ENCODE measurements at places on chromosomes 4 and X.
A peak's percentile ranks its signal among the peaks of the same experiment; 100 is the strongest.

- DNase-seq: no peak
Measured at GRCh38 chr4:7460566-7460965, 25.8 kb upstream of the PSAPL1 start.

DNA sequence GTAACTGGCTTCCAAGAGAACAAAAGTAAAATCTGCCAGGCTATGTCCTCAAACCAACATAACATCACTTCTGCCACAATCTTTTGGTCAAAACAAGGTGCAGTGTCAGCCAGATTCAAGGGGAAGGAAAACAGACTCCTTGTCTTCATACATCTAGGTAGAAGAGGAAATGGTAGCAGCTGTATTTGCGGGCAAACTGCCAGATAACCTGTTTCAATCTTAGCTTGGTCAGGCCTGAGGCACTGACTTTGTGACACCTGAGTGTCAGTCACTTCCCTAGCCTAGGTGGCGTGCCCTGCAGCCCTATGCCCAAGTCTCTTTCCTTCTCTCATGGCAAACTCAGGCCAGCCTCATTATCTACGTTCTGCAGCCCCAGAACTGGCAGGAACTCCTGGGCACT, 146.2 kb upstream of the JADE1 start:
- peak; percentile 48 for DNase-seq

GRCh38 chr4:74453829-74454742, 9.2 kb downstream of the AREG start:
- DNase-seq: no peak

DNA sequence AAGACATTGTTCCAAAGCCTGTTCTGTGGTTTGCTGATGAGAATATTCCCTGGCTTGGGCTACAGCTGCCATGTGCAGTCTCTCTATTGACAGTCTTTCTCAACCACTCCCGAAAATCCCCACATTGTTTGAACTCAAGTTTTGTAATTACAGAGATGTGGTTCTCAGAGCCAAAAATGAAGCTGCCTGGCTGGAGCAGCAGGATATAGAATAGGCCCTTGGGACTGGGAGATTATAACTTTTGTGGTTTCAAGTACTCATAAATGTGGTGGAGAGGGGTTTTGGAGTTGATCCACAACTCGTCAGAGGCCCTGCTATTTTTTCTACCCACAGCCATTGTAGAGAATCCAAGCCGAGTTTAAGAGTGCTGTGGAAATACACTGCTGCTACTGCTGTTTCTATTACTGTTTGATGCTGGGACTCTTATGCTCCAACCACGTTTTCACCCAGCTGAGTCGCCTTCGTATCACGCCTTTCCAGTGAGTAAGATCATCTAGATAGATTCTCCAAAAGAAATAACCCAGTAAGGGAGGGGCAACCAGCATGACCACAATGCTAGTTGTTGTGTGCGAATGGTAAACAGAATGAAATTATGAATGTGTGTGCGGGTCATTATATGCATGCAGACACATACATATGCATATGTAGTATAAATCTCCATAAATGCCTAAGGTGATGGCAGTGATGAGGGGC, 57.1 kb upstream of the ATXN3L start:
- no peak for DNase-seq

DNA sequence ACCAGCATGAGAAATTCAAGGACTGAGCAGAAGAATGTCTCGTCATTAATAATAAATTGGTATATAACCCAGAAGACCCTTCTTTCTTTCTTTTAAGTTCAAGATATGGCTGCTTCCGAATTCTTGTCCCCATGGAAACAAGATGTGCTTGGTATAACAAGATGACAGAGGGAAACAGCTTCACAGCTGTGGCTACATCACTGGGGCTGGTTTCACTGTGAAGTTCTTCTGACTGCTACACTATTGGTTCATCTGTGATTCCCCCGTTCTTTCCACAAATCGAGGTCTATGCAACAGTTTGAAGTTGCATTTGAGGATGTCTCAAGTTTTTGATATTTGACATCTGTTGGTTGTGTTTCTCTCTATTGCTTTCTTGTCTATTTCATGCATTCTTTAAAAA, 12.3 kb upstream of the DTHD1 start:
- peak; percentile 36 for DNase-seq

- DNase-seq: no peak
Measured at GRCh38 chr4:133592106-133592505, 443.0 kb downstream of the PCDH10 start.

GRCh38 chrX:68945603-68946228, 116.9 kb downstream of the EFNB1 start:
- no peak for DNase-seq

DNA sequence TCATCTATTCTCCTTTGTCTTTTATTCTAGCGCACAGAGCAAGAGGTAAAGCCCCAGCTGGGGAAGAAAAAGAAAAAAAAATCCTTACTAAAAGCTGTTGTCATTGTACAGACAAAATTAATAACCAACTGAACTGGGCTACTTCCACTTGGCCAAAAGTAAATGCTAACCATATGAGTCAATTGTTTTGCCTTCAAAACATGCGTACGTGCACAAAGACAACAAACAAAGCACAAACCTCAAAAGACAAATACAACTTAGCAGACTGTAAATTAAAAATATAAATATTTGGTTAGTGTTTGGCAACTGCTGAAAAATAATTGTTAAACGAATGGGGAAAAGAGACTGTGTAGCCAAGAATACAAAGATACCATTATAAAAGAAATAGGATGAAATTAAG, 5.9 kb downstream of the EDA2R start:
- no peak for DNase-seq

GRCh38 chr4:158599765-158600498, 71.8 kb downstream of the C4orf46 start:
- no peak for DNase-seq

GRCh38 chr4:41134581-41134980, 79.8 kb downstream of the APBB2 start:
- DNase-seq: no peak

DNA sequence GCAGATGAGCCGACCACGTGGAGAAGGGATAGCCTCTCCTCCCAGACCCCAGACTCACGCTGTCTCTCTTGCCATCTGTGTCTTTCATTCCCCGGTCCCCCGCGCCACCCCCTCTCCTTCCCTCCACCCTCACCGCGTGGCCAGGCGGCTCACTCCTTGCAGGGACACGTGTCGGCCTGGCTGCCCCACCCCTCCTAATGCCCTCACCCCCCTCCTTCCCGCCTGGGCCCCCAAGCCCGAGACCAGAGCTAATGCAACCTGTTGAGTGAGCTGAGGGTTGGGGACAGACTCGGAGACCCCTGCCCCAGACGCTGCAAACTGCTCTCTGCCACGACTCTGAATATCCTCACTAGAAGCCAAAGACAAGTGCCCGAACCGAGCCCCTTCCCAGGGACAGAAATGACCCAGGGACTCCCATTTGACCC, 1.8 kb downstream of the SLC38A5 start:
- DNase-seq: no peak

DNA sequence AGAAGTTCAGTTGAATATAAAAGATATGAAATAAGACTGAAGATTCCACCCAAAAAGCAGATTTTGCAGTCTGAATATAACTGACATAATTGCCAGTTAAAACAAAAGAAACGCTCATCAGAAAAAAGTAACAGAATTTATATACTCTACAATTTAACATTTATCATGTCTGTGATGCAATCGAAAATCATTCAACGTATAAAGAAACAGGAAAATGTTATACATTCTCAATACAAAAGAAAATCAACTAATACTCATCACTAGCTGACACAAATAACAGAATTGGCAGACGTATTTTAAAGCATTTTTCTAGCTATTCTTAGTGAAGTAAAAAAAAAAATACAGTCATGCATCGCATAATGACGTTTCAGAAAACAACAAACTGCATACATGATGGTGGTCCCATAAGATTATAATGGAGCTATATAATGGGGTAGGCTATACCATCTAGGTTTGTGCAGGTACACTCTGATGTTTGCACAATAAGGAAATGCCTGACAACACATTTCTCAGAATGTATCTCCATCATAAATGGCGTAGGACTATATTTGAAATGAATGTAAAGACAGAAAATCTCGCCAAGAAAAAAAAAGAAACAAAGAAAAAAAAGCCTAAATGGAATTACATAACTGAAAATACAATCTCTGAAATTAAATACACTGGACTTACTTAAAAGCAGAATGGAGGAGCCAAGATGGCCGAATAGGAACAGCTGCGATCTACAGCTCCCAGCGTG, 34.3 kb downstream of the OR13H1 start:
- DNase-seq: no peak

- DNase-seq: no peak
Measured at GRCh38 chrX:105618393-105619101, 203.8 kb upstream of the NRK start.

GRCh38 chrX:151697522-151697921, 2.3 kb downstream of the PRRG3 start:
- no peak for DNase-seq

DNA sequence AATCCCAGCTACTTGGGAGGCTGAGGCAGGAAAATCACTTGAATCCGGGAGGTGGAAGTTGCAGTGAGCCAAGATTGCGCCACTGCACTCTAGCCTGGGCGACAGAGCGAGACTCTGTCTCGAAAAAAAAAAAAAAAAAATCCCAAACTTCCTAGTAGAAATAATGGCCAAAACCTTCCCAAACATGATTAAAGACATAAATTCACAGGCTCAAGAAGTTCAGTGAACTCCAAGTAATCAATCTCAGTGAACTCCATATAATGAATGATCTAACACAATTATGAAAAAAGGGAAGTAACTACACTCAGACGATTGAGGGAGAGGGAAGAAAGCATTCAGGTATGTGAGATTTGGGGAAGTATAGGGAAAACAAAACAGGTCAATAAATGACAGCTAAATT, 6.5 kb downstream of the FUNDC1 start:
- no peak for DNase-seq

Data from naive thymus-derived CD4-positive, alpha-beta T cell (primary cell).